ENCODE measurements at places on chromosomes 11 and 22. TPM values are rescaled to one million over a fixed set of nuclear protein-coding genes. Genes with fewer than 3 reads are reported as not detected.

GGTLC3 gene
- not detected for polyA plus RNA-seq

P2RY6 gene
- 10.6 TPM for polyA plus RNA-seq

TRPM5 gene
- polyA plus RNA-seq, result 0.02 TPM

ISX gene
- not detected for polyA plus RNA-seq

Data from spleen (tissue), 13 donors.